ENCODE measurements at places on chromosomes 3 and 15.

DNA sequence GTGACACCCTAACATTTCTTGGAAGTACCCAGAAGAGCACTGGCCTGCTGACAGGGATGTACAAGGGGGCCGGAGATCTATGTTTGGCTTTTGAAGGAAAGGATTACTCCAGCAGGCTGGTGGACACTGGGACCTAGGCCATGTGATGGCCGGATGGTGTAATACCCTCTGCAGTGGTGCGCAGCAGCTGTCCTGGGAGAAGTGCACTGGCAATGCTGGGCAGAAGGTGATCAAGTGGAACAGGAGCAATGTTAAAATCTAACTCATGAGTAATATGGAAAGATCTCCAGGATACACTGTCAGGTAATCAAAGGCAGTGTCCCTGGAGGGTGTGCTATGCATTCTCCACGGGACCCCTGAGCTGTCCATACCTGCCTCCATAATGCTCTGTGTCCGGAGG, 71.2 kb upstream of the POMGNT2 start:
- no peak for DNase-seq

- no peak for DNase-seq
Measured at GRCh38 chr3:134342259-134342658, 32.0 kb downstream of the AMOTL2 start.

- peak; percentile 50 for DNase-seq
Measured at GRCh38 chr15:64046421-64047153, at the start of gene DAPK2. DAPK2 (minus strand) TSS chr15:64046485; CDS start chr15:64040261, 6,224 bp downstream.

GRCh38 chr15:28021281-28022039, 77.7 kb downstream of the OCA2 start:
- DNase-seq: peak; percentile 29

GRCh38 chr15:41462084-41462795, 31.4 kb upstream of the ITPKA start:
- no peak for DNase-seq

GRCh38 chr3:17931131-17931530, 188.7 kb upstream of the TBC1D5 start:
- no peak for DNase-seq

DNA sequence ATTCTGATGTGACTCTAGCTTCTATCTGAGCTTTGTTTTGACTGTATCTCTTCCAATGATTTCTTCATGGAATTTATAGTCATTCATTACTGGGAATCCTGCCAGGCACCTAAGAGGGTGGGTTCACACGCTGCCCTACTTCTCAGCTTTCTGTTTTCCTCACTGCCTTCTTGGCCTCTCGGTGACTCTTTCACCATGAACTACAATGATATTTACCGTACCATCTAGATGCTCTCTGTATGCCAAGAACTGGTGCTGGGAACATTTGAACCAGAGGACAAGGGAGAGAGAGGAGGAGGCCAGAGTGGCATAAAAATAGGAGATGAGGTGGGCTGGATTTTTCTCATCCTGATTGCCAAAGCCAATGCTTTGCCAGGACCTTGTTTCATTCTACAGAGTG, 280.0 kb upstream of the P2RY1 start:
- no peak for DNase-seq

- no peak for DNase-seq
Measured at GRCh38 chr3:125646581-125646980, 51.3 kb upstream of the OSBPL11 start.

DNA sequence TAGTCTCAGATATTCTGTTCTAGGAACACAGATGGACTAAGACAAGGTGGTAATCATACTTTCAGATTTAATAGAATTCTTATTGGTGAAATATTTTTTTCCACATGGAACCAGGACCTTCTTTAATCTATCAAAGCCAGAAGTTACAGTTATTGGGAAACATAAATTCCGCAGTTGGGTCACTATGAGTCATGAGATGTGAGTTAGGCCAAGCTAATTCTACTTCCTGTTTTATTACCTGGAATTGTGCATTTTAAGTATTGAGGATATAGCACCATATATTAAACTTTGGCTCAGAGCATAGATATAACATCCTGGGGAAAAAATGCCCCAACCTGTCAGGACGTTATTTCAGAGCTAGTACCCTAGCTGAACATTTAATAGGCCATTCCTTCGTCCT, 96.4 kb upstream of the P3H2 start:
- DNase-seq: no peak

- no peak for DNase-seq
Measured at GRCh38 chr3:11807686-11808085, 39.0 kb downstream of the TAMM41 start.

DNA sequence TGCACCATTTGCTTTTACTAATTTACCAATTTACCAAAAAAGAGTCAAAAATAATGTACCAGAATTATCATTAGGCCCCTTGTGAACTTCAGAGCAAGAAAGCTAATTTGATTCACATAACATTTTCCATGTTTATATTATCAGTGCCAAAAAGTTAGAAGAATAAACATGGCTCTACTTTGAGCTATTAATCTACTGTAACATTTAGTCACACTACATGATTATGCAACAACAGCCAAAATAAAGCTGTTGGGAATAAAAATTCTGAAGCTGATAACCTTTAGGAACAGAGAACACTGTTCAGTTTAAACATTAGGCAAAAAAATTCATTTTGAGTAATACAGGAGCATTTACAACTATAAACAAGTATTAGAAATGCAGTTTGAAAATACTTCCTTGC, 63.6 kb downstream of the PROS1 start:
- no peak for DNase-seq

- DNase-seq: no peak
Measured at GRCh38 chr3:4355401-4356219, 52.4 kb downstream of the SETMAR start.

DNA sequence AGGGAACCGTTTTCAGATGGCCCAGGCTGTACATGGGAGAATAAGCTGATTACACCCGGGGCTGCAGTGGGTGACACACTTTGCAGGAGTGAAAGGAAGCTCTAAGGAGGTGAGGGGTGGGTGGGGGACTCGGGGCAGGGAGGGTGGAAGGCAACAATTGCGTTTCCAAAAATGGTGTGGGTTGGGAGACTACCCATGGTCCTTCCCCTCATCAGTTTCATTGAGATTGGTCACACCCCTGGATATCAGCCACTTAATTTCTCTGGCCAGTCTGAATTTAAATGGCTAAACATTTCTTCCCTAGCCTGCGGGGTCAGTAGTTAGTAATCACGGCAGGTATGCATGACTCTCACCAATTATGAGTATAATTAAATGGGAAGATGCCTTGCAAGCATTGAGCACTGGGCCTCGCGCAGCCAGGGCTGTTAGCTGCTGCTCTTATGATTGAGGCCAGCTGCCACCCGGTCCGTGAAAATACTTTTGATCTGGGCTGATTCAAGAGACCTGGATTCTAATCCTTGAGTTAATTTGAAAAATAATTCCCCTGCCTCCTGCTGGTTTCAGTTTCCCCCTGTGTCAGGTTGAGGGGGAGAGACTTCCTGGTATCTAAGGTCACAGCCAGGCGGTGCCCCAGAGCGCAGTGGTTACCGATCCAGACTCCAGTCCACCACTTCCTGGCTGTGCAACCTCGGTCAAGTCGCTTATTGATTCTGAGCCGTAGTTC, 23.3 kb downstream of the SLC6A6 start:
- DNase-seq: no peak

GRCh38 chr15:90286678-90287077, 21.2 kb downstream of the NGRN start:
- DNase-seq: no peak

DNA sequence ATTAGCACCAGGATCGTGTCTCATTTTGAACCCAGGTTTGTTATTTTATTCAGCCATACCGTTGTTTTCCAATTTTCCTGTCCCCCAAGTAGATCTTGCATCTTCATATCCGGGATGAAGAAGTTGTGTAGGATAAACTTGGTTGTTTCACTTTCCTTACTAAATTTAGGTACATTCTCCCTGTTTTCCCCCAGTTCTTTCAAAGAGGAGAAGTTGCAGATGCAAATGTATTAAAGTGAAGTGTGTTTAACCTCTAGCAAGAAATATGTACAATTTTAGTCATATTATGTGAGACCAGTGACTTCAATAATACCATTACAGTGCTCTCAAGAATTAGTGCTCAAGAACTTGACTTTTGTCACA, 1.3 kb downstream of the ATXN7 start:
- DNase-seq: no peak

- DNase-seq: no peak
Measured at GRCh38 chr3:24168977-24169376, 223.9 kb downstream of the NR1D2 start.

- DNase-seq: no peak
Measured at GRCh38 chr15:22892333-22892732, 53.9 kb downstream of the NIPA2 start.

GRCh38 chr3:82129221-82129801, 367.9 kb upstream of the GBE1 start:
- no peak for DNase-seq

GRCh38 chr15:33894193-33894592, 74.1 kb upstream of the CHRM5 start:
- DNase-seq: no peak

- no peak for DNase-seq
Measured at GRCh38 chr3:31167666-31168065, 273.2 kb upstream of the GADL1 start.

DNA sequence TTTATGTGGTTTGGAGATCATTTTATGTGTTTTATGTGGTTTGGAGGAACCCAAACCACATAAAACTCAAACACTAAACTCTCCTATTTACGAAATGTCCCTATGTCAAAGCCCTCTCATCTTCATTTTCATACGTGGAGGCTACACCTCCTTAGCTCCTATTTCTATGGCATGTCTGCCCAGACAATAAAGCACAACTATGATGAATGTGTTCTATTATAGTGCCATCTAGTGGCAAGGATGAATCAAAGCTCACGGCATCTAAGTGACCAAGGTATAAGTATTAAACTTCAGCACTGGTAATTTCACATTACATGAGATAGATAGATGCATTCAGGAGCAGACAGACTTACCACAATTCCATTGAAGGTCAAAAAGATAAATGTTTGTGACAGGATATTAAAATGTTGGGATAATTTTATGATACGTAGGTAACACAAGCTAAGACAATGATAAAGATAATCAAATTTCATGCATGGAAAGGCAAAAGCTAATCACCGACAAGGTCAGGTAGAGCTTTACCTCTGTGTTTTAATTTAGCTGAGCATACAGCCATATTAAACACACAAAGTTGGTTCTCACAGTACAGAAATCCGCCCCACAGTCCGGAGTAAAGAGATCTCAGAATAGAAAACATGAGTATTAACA, 130.6 kb upstream of the FHIT start:
- no peak for DNase-seq

DNA sequence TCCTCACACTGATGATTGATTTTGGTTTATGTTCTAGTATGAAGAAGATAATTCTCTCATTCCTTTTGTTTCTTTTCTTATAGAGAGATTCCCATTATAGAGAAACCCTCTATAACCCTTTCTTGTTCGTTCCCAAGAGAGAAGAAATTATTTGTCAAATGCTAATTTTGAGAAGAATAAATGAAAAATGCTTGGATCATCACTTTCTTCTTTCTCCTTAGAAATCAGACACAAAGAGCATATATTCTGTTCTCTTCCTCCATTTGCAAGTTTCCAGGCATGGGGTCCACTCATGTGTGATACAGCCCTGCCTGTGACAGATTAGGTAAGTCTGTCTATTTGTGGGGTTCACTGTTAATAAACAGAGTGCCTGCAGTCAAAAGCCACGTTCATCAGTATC, 222.6 kb upstream of the NECTIN3 start:
- no peak for DNase-seq
